NCI-H510A treated with DMSO at 0.1 percent for 48 hours (cell line): ENCODE measurements at places on chromosomes 3 and 15.

- DNase-seq: peak; percentile 26
Measured at GRCh38 chr15:69713726-69714559, 261.3 kb downstream of the RPLP1 start.

DNA sequence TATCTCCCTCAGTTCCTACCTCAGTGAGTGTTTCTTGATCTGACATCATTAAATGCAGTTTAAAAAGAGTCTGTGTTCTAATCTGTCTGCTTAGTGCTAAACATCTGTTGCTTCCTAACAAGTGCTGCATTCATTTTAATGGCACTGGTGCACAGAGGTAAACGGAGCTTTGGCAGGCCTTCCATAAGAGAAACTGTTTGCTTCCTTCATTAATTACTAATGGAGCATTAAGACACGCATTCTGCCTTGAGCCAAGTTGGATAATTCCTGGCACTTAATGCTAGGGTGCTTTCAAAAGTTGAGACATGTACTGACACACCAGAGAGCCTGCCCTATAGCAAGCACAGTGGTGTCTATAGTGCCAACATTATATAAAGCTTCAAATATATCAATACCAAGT is 34.7 kb downstream of the SCG5 start:
- DNase-seq: no peak

GRCh38 chr15:74383695-74384565 is 16.5 kb upstream of the CYP11A1 start:
- no peak for DNase-seq

DNA sequence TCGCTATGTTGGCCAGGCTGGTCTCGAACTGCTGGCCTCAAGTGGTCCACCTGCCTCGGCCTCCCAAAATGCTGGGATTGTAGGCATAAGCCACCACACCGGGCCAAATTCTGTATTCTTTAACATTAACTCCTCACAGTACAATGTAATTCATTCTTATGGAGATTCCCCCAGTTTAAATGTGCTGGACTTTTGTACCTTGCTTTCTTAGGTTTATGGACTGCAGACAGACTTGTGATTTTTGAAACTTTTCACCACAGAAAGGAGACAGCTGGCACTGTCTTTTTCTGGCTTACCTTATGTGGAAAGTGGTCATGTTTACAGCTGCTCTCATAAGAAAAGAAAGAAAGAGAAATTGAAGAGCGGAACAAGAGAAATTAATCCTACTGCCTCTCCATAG is 103.8 kb downstream of the IQCH start:
- DNase-seq: no peak

GRCh38 chr3:81758275-81758674 is 3.2 kb downstream of the GBE1 start:
- no peak for DNase-seq

- peak; percentile 17 for DNase-seq
Measured at GRCh38 chr3:31614162-31614921, 81.6 kb downstream of the STT3B start.

GRCh38 chr3:32450992-32451659 is 51.5 kb downstream of the CMTM6 start:
- no peak for DNase-seq

DNA sequence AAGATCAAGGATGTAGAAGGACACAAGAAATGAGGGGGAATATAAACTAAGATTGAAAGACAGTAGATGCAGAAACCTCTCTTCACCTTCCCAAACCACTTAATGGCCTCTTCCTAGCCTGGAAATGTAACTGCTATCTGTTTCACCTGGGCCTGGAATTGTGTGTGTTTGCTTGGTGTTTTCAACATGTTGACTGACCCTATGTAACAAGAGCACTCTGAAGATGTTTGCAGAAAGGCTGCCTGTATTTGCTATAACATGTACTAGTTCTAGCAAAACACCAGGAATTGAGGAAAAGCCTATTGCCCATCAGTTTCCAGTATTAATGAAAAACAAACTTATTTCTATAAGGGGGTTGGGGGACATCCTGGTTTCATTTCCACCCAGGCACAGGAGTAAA is 248.3 kb downstream of the WDR72 start:
- peak; percentile 53 for DNase-seq

DNA sequence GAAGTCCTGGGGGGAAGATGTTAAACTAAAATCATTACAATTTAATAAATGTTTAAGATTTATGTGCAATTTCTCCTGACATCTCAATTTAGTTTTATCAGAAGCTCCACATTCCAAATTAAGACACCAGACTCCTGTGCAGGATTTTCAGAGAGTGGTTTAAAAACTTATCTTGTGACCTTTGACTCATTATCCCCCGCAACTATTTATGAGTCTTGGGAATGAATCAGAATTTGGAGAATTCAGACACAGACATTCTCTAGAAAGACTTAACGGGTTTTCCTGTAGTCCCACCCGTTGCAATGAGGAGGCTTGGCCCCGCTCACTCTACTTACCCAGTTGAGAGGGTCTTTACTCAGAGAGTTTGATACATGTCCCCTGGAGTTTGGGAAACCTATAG is 7.1 kb downstream of the OR5K2 start:
- DNase-seq: no peak

GRCh38 chr3:156158656-156159295 is 38.4 kb downstream of the KCNAB1 start:
- DNase-seq: no peak

DNA sequence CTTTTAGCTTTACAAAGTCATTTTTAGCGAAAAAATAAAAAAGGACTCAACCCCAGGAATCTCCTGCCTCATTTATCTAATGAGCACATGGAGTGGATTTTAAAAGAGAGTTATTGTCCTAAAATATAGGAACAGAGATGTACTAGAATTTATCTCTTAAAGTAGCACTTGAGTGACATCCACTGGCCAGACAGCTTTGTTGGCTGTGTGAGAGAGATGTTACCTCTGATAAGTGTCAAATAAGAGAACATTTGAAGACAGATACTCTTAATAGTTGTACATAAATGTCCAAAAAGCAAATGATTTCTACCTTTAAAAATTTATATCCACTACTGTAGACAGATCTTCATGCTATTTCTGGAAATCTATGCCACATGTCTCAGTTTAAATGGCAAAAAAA is 12.3 kb upstream of the MFSD1 start:
- peak; percentile 13 for DNase-seq

- no peak for DNase-seq
Measured at GRCh38 chr3:112569265-112569664, 7.4 kb downstream of the SLC35A5 start.

GRCh38 chr3:5498981-5499380 is 311.5 kb downstream of the EDEM1 start:
- DNase-seq: no peak

- no peak for DNase-seq
Measured at GRCh38 chr15:58977887-58978286, 9.6 kb upstream of the RNF111 start.

- no peak for DNase-seq
Measured at GRCh38 chr15:22243440-22244130, 163.3 kb downstream of the OR4M2 start.

DNA sequence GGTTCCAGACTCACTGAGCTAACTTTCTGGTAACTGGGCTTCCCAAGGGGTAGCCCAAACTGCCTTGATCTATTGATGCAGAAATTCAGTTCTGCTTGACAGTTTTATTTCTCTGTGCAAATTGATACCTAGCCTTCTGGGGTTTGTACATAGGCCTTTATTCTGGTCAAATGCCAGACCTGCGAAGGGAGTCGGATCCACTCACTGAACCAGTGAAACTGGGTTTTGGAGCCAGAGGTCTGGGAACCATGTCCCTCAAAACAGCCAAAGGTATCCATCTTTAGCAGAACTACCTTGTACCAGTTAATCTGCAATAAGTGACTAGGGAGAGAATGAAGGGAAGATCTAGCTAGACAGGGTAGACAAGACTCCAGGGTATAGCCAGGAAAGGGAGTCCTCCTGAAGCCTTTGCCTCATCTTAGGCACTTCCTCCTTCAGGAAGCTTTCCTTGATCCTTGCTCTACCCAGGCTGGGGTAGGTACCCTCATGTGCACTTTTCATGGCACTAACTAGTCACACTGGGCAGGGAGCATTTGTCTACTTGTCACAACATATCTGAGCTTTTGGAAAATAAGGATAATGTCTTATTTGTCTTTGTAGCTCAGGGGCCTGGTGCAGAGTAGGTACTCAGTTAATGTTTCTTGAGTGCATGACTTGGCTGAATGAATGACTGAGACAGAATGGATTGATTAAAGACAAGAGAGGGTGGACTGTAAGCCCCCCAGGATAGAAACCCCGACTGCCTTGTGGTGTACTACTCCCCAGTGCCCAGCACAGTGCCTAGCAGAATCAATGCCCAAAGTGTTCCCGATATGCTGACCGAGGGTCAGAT is 1.4 kb upstream of the SNX33 start:
- DNase-seq: no peak
